ENCODE measurements at places on chromosomes 11 and 22.
A peak's percentile ranks its signal among the peaks of the same experiment; 100 is the strongest.

DNA sequence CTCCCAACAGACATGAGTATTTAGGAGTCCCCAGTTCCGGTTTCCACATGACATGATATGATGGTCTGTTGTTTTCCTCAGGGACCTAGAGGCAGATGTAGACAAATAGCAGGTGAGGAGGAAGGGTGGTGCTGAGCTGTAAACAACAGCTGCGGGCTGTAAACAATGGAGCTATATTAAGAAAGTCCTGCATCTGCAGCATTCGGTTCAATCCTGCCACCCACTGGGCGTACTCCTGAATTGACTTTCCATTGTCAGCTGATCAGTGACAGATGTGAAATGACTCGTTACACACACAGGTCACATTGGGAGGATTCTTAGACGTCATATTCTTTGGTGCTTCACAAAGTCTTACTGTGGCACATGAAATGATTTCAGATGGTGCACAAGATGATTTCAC lies 26.8 kb upstream of the RAG1 start:
- peak; percentile 11 for DNase-seq

DNA sequence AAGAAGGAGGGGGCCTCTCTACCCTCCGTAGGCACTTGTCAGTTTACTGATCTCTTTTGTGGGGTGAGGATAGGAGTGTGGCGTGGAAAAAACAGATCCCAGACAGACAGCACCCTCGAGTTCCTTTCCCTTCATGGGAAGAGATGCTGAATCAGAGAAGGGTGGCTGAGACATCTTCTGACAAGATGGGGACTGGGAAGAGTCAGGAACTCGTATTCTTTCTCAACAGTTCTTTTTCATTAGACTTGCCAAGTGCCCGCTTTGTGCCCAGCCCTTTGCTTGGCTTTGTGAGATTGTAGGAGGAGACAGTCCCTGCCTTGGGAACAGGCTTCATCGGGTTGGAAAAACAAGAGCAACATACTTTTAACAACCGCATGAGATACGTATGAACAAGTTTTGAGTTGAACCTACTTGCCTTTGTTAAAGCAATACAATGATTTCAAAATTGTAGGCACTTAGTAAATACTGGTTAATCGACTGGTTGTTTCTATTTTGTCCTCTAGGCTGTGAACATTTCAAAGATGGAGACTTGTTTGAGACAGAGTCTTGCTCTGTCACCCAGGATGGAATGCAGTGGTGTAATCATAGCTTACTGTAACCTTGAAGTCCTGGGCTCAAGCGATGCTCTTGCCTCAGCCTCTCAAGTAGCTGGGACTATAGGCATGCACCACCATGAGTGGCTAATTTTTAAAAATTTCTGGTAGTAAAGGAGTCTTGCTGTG lies 1.1 kb downstream of the RRM1 start:
- DNase-seq, result no peak

DNA sequence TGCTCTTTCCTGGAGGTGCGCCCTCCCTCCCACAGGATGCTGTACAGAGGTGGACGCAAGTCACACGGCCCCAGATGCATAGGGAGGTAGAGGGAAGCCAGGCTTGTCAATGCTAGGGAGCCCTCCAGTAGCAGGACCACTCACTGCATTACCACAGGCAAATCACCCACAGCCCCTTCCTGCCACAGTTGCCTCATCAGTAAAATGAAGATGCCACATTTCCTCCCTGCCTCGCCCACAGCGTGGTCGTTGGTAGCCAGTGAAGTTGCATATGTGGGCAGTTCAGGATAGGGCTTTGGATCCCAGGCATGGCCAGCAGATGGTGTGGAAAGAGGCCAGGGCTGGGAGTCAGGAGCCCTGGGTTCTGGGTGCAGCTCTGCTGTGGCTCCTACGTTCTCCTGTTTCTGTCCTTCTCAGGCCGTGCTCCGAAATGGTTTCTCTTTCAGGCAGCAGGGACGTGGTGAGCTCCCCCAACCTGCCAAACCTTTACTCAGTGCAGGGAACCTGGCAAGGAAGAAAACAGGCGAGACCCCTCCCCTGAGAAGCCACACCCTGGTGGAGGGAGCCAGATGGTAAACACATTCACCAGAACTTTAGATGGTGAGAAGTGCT lies 22.6 kb downstream of the DAGLA start:
- DNase-seq, result no peak

DNA sequence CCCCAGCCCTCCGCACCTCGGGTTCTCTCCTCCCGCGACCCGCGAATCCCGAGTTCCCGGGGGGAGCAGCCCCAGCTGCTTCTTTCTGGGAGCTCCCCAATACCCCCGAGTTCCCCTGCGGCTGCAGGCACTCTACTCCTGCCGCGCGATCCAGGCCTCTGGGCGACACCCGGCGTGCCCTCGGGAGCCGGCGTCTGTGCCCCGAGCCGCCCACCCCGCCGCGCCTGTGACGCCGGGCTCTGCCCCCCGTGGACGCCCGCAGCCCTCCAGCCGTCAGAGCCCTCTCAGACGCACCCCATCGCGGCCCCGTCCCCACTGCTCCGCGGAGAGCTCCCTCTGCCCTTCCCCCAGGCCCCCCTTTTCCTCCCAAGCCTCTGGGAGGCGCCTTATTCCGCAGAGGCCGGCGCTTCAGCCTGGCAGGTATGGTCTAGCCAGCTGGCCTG lies 422 bp downstream of the GLB1L2 start:
- DNase-seq, result no peak

GRCh38 chr22:35092406-35092805 lies 26.4 kb downstream of the ISX start:
- no peak for DNase-seq

DNA sequence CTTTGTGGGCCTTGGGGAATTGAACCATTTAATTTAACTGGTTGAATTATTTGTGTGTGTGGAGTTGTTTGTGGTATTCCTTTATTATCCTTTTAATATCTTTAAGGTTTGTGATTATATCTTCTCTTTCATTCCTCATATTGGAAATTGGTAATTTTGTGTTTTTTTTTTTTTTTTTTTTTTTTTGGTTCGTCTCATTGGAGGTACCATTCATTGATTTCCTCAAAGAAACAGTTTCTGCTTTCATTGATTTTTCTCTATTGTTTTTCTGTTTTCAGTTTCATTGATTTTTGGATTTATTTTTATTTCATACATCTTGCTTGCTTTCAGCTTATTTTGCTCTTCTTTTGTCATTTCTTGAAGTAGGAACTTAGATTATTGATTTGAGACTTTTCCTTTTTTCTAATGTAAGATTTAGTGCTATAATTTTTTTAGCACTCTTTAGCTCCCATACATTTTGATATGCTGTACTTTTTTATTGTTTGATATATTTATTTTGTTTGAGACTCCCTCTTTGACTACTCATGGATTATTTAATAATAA lies 31.0 kb upstream of the MAPK1 start:
- DNase-seq, result no peak

DNA sequence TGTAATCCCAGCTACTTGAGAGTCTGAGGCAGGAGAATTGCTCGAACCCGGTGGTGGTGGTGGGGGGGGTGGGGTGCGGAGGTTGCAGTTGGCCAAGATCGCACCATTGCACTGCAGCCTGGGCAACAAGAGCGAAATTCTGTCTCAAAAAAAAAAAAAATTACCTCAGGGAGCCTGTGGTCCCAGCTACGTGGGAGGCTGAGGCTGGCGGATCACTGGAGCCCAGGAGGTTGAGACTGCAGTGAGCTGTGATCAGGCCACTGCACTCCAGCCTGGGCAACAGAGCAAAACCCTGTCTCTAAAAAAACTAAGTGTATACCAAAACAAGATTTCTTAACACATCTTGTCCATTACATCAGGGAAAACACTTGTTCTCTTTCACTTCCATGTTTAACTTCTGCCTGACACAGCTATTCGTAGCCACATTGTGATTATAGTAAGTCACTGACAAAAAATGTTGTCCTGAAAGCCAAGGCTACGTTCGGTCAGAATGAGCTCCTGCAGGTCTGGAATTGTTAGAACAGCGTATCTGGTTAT lies 1.4 kb downstream of the TMEM80 start:
- DNase-seq, result no peak

- no peak for DNase-seq
These were observed 837 bp upstream of the PLAAT5 start for GRCh38 chr11:63491636-63492372.

DNA sequence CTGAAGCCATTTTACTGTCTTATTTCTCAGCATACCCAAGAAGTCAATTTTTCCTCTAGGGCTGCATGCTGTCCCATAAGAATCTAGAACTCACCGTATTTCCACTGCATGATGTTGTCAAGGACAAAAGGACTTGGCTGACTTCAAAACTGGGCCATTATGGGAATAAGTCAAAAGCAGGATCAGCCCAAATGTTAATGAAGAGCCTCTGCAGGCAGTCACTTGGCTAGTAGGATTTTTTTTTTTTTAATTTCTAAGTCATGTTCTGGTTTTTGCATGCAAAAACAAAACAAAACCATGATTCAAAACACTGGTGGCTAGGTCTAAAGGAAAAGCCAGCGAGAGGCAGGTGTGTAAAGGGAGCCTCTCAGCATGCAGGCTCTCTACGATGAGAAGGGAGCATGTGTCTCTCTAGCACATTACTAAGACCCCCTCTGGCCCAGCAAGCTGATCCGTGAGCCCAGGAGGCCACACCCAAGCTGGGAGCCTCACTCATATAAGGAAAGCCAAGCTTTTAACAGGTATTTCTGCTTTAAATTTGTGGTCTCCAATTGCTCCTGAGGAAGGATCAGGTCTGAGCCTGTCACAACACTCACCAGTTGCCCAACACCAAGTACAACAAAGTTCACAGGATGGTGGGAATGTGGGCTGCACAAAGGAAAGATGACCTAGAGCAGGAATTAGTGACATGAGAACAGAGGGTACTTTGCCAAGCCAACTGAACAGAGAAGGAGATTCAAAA lies 21.4 kb upstream of the STK33 start:
- no peak for DNase-seq

- DNase-seq, result no peak
These were observed 20.3 kb downstream of the DKK3 start for GRCh38 chr11:11988099-11988651.

- no peak for DNase-seq
These were observed 7.5 kb upstream of the SYT8 start for GRCh38 chr11:1827095-1827813.

GRCh38 chr11:2913776-2914175 lies 15.4 kb downstream of the PHLDA2 start:
- DNase-seq, result no peak

DNA sequence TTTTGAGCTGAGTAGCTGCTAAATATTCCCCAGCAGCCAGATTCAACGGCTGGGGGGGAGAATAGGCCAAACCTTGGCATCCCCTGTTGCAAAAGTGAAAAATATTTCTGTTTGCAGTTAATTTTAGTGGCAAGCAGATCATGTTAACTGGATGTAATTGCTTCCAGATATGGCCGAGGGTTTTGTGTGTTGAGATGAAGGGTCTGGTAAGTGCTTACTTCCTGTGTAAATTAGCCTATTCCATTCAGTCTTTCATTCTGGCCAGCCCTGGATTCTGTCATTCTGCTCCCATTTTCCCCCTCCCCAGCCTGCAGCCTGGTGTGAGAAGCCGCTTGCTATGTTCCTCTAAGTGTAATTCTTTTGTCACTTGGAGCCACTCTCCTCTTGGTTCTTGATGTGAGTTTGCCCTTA lies 17.4 kb downstream of the ZBTB16 start:
- no peak for DNase-seq

DNA sequence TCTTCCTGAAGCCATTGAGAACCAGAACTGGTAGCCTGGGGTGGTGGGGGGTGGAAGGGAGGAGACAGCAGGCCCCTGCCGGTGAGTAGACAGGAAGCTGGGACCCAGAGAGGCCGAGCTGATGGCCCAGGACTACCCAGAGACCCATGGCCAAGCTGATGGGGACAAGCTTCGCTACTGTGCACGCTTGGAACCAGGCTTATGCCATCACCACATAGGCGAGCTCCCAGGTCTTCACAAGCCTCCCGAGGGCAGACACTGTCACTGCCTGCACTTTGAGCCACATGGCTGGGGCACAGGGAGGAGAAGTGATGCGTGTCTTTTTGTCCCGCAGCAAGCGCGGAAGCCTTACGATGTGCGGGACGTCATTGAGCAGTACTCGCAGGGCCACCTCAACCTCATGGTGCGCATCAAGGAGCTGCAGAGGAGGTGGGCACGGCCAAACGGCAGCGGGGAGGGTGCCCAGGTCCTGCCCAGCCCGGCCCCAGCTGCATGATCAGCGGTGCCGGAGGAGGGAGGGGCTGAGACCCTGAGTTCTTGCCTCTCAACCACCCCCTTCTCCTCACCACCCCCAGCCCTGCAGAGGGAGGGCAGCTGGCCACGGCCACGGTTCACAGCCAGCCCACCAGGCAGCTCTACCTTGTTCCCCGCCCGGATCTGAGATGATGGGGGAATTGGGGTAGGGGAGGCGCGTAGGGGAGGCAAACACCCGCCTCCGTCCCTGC lies 76.0 kb upstream of the KCNQ1OT1 start:
- DNase-seq, result no peak

DNA sequence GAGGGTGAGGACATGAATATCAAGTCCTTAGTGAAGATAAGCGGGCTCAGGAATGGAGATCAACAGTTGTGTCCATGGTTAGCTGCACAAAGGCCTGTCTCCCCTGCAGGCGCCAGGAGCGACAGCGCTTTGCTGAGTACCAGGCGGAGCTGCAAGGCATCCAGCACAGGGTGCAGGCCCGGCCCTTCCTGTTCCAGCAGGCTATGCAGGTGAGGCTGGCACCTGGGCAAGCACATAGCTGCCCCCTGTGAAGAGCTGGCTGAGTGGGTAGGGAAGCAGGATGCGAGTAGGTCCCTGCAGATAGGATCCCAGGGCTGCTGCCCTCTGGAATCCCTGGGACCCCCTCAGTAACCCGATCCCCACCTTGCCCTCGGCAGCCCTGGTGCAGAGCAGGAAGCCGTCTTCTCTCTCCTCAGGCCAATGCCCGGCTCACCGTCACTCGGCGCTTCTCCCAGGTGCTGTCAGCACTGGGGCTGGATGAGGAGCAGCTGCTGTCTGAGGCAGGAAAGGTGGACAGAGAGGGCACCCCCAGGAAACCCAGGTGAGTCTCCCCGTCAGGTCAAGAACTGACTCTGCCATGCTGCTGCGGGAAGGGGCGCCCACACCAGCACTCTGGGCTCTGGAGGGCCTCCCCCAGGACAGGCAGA lies 2.6 kb upstream of the SART1 start:
- no peak for DNase-seq

DNA sequence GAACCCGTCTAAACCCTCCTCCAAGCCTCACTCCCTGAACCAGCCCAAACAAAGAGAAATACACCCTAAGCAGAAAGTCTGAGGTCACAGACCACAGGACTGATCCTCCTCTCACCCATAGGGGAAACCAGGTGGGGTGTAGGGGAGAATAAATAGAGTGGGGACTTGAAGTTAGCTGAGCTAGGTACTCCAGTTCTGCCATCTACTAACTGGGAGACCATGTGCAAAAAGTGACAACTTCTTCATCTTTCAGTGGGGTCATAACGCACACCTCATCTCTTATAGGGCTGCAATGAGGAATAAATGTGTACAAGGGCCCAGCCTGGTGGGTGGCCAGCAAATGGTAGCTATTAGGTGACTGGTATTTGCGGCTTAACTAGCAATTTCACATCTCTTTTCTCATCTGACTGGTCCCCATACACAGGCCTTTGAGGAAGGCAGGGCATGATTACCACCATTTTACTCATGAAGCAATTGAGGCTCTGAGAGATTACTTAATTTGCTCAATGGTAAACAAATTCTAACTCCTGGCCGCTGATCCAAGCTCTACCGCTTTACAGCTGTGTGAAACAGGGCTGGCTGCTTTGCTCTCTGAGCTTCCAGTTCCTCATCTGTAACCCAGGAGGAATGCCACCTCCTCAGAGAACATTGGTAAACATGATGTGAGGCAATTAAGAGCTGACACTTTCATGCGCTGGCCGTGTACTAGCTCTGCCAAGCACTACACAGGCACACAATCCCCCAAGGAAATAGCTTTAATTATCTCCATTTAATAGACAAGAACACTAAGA lies 16.6 kb downstream of the TBC1D10A start:
- DNase-seq, result no peak
